ENCODE measurements at places on chromosomes 1 and 21.

DNA sequence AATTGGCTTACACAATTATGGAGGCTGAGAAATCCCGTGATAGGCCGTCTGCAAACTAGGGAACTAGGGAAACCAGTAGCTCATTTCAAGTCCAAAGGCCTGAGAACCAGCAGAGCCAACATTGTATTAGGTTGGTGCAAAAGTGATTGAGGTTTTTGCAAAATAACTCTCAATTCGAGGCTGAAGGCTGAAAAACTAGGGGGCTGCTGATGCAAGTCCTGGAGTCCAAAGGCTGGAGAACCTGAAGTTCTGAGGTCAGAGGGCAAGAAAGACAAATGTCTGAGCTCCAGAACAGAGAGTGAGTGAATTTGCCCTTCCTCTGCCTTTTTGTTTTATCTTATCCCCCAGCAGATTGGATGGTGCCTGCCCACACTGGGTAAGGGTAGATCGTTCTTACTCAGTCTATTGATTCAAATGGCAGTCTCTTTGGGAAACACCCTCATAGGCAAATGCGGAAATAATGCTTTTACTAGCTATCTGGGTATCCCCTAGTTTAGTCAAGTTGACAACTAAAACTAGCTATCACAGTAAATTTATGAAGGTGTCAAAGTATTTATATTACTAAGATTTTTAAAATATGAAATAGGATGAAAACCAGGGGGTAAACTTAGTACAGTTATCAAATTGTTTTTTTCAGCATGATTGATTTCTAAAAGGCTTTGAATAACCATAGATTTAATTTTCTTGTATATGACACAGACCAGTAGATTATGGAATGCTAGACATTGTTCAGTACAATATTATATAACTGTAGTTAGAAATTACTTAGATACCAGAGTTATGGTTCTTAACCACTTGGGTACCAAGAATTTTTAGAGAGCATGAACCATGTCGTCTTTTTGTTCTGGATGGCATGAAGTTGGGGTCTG is 15.4 kb downstream of the RABGAP1L start:
- no peak for DNase-seq

DNA sequence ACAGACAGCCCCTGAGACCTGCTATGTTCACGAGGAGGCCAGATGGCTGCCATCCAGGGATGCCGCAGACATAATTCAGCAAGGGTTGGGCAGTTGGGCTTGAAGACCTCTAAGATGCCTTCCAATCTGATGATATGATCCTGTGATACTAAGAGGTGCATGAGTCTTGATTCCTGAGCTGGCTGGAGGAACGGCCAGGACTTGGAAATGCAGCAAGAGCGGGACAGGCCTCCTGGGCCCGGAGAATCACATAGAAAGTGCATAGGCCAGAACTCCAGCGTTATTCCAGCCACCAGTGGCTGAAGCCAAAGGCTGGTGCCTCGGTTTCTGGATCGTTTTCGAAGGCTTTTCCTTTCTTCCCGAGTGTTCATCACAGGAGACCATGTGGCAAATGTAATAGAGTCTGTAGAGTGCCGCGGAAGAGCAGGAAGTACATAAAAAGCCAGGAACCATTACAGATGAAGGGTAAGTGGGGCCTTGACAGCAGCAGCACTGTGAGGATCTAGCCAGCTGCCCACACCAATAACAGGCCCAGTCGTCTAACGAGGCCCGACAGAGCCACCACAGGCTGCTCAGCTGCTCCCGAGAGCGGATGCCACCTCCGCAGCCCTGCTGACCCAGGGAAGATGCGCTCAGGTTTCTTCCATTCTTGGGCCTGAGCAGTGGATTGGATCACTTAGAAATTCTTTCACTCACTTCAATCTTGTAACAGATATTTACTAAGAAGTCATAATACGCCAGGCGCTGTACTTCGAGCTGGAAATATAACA is 14.0 kb upstream of the LHX4 start:
- DNase-seq = no peak

DNA sequence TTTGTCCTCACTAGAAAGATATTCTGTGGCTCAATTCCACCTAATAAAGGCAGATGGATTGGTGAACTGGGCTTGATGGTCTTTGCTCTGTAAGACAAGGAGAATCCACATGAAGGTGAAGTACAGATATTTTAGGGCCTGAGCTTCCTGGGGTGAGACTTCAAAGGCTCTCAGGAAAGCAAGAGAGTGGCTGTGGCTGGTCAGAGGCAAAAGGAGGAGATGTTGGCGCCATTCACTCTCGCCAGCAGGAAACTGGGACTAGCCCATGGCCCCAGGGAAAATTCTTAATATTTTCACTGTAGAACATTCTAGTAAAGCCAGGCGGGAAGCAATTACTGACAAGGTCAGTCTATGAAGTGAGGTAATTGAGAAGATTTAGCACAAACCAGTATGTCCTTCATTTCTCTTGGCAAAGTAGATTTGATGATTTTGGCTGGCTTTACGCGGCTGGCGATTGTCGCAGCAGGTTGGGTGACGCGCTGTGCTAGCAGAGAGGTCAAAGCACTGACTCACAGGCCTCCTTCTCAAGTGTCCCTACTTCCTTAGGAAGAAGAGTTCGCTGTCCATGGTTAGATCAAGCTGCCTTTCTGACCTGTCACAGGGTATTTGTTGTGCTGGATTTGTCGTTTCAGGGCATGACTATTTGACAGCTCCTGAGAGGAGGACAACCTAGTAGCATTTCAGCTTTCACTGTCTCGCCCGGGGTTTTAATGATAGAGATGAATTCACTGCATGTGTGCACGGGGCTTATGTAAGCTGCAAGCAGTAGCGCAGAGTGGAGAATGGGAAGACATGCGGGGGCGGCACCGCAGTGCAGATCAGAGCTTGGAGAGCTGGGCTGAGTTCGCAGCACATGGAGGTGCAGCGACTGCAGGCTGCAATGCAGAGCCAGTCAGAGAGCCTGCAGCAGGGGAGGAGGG is 32.7 kb downstream of the XCL1 start:
- no peak for DNase-seq

GRCh38 chr1:95042286-95042685 is 30.5 kb downstream of the ALG14 start:
- DNase-seq = no peak

- DNase-seq = no peak
Observed at GRCh38 chr1:235358899-235359298, 8.3 kb upstream of the TBCE start.

DNA sequence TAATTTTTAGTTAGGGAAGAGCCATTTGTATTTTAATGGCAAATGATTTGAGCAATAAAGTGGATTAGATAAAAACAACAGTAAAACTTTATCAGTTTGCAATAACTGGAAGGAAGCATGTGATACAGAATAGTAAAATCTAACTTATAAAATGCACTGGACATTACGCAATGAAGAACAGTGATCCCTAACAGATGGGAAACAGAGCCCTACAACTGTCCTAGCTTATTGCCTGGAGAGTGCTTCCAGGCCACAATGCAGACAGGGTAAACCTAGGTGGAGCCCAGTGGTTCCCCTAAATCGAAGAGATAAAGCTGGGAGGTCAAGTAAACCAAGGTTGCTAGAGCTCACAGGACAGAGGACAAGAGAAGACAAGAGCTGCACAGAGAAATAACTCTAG is 7.0 kb downstream of the OMA1 start:
- DNase-seq = no peak

Data from stimulated activated CD8-positive, alpha-beta memory T cell treated with anti-CD3 and anti-CD28 coated beads, Interleukin-2, amount 100 ng/mL, for 48 hours (primary cell).